ENCODE measurements at places on chromosomes 4 and X.

DNA sequence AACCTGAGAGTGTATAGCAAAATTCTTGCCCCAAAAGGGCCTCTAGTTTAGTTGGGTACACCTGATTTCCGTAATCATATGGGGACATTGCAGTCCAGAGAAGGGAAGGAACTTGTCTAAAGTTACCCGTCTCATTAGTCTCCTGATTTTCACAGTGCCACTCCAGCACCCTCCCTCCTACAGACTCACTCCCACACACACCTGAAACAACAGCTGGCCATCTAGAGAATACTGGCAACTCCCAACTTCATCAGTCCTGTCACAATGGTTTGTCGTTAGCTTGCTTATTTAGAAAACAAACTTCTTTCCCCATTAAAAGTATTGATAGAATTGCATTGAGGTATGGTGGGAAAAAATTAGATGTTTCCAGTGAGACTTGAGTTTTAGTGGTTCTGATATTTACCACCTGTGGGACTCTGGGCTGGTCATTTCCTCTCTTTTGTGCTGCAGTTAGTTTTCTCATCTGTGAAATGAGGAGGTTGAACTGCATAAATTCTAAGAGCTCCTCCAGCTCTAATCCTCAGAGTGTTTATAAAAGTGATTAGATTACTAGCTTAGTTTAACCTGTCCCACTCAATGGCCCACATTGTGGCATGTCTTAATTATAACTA is 1.7 kb downstream of the IL13RA1 start:
- no peak for DNase-seq

DNA sequence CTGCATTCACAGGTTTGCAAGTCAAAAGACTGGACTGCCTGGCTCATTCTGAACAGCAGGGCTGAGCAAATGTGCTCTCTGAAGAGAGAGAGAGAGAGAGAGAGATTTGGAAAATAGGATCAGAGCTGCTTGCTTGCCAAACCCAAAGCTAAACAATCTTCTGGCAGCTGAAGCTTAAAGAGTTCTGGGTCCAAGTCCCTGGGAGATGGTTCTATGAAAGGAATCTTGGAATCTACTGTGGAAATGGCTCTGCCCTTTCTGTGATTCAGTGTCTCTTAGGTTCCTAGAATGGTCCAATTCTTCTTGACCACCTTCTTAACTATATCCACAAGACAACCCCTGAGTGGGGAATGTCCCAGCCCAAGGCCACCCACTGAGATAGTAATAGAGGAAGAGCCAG is 66.1 kb upstream of the EFNB1 start:
- no peak for DNase-seq

DNA sequence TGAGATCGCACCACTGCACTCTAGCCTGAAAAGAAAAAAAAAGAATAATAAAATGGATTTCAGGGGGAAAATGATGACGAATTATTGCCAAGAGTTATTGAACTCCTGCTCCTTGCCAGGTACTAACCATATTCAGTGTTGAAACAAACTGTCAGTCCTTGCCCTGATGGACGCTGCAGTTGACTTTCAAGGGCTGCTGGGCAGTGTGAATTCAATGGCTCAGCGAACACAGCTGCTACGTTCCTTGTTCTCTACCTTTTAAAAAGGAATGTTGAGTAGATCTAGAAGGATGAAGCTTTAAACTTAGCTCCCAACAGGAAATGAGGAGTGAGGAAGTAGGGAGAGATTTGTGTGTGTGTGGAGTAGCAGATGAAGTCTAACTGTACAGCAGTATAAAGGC is 2.7 kb downstream of the LIMCH1 start:
- DNase-seq = no peak

GRCh38 chrX:149830192-149830873 is 48.6 kb downstream of the MAGEA9 start:
- no peak for DNase-seq

- no peak for DNase-seq
Observed at GRCh38 chr4:104272966-104273365, 221.7 kb downstream of the CXXC4 start.

DNA sequence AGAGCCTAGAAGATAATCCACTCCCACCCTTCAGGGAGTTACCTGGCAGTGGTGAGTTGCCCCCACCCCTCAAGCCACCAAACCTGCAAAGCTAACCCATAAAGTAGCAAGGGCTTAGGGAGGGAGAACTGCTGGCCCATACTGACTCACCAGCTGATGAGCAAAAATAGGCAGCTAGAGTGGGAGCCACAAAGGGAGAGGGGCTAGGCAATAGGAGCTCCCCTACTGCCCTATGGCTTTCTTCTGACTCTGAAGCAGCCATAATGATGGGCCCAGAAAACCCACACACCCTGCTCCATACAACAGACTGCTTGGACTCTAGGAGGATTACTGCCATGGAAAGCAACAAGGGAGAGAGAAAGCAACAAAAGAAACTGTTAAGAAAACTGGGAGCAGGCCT is 8.0 kb downstream of the SNX12 start:
- no peak for DNase-seq

DNA sequence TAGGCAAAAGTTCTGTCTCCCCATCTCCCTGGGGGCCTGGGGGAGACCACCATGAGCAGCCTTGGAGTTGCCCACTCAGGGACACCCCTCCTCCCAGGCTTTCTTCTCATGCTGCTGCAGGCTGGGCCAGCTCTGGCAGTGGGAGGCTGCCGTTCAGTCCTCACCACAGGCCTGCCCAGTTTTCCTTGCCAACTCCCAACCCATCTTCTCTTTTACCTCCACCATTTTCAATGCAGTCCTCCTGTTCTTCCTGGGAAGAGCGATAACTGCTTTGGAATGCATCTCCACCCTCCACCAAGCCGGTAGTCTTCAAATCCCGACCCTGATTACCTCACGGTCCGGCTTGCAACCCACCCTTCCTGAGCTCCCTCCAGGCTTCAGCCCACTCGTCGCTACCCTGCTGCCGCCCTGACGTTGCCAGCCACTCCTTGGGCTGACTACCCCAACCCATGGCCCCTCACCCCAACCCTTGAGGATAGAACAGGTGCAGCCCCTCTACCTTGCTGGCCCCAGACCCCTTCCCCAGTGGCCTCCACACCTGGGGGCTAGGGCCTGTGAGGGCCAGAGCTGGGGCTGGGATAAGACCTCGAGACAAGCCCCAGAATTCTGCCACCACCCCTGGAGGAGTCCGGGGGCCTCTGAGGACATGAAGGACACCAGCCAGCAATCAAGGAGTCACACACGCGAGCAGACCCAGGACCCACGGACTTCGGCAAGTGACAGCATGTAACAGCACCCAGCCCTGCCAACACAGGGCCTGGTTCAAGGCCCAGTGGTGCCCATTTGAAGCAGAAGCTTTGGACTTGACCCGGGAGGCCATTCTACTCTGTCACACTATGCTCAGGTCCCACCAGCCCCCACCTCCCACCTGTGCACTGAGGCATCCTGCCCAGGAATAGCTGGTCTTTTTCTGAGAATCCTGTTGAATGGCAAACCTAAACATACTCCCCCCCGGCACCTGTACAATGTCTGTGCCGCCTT is 9.2 kb downstream of the WDR1 start:
- no peak for DNase-seq

GRCh38 chr4:28014469-28014868 is 1153.8 kb downstream of the STIM2 start:
- DNase-seq = no peak

DNA sequence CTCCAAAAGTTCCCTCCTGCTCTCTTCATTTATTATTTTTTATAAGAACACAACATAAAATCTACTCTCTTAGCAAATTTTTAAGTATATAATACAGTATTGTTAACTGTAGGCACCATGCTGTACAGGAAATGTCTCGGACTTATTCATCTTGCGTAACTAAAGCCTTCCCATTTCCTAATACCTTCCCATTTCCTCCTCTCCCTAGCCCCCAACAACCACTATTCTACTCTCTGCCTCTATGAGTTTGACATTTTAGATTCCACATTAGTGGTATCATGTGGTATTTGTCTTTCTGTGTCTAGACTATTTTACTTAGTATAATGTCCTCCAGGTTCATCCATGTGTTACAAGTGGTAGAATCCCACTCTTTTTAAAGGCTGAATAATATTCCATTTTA is 15.8 kb upstream of the SYTL4 start:
- no peak for DNase-seq

Data from HS-27A (cell line).